IPS-NIHi11 (cell line): ENCODE measurements at places on chromosomes 1 and 21.

DNA sequence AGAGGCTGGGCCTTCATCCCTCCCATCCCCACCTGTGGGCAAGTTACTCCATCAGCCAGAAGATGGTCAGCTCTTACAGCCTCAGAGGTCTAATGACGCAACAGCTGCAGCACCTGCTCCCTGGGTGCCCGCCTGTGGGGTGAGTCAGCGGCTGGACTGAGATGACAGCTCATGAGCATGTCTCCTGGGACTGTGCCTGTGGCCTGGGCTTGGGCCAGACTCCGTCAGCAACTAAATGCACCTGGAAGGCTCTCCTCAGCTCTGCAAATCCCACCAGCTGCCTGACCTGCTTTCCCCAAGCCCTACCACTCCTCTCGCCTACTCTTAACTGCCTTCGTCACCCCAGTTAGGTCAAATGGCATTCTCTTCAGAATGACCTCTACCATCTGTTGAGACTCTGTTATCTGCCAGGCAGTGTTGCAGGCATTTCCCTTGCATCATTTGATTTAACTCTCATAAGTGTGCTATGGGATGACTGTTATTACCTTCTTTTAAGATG is 47.7 kb downstream of the ETS2 start:
- peak; percentile 33 for DNase-seq

- no peak for DNase-seq
Measured at GRCh38 chr1:61337037-61337436, 254.7 kb downstream of the NFIA start.

GRCh38 chr1:58905628-58906221 is 121.9 kb upstream of the JUN start:
- DNase-seq: no peak

- no peak for DNase-seq
Measured at GRCh38 chr1:61419657-61420056, 305.3 kb downstream of the TM2D1 start.

DNA sequence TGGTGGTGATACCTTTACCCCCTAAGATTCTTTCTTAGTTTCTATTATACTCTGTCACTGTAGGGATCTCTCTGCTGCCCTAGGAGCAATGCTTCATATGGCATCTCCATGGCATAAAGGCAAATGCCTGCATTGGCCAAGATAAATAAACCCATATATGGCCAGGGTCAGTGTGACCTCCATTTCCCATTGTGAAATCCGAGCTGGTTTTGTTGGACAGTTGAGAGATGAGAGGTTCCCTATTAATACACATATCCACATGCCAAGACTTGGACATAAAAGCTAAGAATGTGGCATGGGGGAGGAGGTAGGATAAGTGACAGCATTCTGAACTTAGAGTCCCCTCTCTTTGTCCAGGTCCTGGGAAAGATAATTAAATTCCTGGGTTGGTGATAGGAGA is 1.4 kb downstream of the TPM3 start:
- DNase-seq: no peak

- no peak for DNase-seq
Measured at GRCh38 chr1:67977756-67978155, 72.7 kb downstream of the DIRAS3 start.

GRCh38 chr1:86990826-86991225 is 76.4 kb downstream of the HS2ST1 start:
- DNase-seq: no peak

GRCh38 chr1:236904892-236905741 is 99.1 kb downstream of the MT1HL1 start:
- DNase-seq: no peak

DNA sequence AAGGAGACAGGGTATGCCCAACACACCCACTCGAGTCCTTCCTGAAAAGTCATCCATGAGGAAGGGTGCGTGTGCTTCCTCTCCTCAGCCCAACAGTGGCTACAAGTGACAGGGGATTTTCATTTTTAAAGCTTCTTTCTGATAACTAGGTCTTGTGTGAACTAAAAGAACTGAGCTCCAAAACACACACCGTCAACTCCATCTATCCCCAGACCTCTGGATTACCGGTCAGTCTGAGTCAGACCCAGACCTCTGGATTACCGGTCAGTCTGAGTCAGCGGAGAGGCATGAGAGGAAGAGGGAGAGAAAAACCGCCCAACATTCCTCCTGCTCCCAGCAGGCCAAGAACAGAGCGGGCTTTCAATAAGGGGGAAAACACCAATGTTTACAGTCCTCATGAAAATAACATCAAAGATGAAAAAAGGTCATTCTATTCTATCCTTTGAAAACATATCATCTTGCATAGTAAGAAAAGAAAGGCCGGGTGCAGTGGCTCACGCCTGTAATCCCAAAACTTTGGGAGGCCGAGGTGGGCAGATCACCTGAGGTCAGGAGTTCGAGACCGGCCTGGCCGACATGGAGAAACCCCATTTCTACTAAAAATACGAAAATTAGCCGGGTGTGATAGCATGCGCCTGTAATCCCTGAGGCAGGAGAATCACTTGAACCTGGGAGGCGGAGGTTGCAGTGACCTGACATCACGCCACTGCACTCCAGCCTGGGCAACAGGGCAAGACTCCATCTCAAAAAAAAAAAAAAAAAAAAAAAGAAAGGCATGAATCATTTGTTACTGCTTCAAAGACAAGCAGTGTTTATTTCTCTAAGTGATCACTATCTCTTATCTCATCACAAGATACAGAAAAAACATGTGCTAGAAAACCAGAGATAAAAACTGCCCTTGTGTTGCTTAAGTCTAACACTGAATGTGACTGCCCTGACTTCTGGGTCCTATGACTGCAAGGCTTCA is 3.4 kb downstream of the PTTG1IP start:
- no peak for DNase-seq

DNA sequence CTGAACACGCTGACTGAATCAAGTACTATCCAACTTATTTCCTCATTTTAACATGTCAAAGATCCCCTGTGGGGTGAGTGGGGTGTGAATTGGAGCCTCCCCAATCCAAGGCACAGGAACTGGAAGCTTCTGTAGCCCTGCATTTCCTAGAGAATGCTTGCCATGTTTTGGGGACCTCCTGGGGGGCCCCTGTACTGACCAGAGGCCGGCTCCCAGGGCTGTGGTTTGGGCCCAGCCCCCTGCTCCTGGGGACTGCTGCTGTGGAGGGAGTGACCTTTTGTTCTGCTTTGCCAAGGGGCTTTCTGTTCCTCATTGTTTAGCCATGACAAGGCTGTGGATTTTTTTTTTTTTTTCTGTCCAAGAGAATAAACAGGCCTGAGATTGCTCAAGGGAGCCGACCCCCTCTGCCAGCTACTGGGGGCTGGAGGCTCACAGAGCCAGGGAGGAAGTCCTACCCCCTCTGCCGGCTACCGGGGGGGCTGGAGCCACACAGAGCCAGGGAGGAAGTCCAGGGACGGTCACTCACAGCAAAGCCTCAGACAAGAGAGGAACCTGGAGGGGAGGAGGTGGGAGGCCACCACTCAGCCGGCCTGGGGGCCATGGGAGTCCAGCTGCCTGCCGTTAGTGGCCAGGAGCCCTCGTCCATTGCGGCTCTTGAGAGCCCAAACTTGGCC is 17.4 kb downstream of the TNFRSF1B start:
- DNase-seq: peak; percentile 37

DNA sequence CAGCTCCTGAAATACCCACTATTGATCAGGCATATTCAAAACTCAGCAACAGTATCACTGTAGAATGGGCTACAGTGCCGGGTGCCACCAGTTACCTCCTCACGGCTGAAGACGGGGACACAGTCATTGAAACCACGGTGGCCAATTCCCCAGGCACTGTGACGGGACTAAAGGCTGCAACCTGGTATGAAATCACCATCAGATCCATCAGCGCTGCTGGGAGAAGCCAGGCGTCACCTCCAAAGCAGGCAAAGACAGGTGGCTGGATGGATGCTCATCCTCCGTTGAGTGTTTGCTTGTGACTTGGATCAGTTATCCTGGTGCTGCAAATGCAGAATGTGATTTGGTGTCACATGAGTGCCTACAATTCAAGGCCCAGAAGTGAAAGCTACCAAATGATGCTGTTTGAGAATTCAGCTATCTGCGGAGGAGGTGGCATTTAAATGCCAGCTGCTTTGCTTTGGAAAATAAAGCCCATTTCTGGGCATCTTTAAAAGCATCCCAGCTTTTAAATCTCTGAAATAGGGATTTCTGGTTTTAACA is 5.1 kb downstream of the FNDC7 start:
- no peak for DNase-seq

- DNase-seq: no peak
Measured at GRCh38 chr1:29711582-29712283, 475.4 kb downstream of the PTPRU start.

GRCh38 chr1:148357037-148357436 is 126.1 kb downstream of the PPIAL4G start:
- no peak for DNase-seq

GRCh38 chr1:113292603-113293255 is 97.6 kb upstream of the MAGI3 start:
- DNase-seq: no peak

- peak; percentile 42 for DNase-seq
Measured at GRCh38 chr21:26964170-26964778, 2.6 kb downstream of the ADAMTS5 start.

- peak; percentile 3 for DNase-seq
Measured at GRCh38 chr21:46191686-46192575, 7.7 kb upstream of the SPATC1L start.

- DNase-seq: no peak
Measured at GRCh38 chr1:3676581-3677470, 24.5 kb downstream of the TP73 start.

- DNase-seq: no peak
Measured at GRCh38 chr1:161531986-161532643, 7.8 kb downstream of the HSPA6 start.

GRCh38 chr1:230153641-230154296 is 86.7 kb downstream of the GALNT2 start:
- no peak for DNase-seq

DNA sequence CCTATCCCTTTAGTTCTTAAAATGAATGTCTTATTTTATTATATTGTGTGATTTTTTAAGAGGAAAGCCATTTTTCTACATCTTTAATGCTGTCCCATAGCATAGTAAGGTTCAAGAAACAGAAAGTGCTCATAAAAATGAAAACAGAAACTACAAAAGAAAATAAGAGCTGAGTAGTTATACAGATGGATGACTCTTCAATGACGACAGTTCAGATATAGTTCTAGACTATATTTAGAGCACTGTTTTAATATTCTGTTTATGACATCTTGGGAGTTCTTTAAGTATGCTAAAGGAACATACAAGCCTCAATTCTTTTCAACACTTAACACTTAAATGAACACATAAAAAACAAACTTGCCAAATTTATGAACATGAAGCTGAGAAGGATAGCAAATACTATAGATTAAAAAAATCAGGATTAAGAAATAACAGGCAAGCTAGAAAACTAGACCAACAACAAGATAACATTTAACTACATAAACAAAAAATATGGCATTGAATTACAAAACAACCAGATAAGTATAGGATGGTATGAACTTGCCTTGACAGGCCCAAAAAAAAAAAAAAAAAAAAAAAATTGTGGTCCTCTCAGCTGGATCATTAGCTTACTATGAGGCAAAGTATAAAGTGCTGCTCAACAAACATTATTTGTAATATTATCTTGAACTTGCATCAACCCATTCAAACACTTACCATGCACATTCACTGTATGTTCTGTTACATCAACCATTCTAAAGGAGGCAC is 87.9 kb downstream of the ZZZ3 start:
- no peak for DNase-seq

DNA sequence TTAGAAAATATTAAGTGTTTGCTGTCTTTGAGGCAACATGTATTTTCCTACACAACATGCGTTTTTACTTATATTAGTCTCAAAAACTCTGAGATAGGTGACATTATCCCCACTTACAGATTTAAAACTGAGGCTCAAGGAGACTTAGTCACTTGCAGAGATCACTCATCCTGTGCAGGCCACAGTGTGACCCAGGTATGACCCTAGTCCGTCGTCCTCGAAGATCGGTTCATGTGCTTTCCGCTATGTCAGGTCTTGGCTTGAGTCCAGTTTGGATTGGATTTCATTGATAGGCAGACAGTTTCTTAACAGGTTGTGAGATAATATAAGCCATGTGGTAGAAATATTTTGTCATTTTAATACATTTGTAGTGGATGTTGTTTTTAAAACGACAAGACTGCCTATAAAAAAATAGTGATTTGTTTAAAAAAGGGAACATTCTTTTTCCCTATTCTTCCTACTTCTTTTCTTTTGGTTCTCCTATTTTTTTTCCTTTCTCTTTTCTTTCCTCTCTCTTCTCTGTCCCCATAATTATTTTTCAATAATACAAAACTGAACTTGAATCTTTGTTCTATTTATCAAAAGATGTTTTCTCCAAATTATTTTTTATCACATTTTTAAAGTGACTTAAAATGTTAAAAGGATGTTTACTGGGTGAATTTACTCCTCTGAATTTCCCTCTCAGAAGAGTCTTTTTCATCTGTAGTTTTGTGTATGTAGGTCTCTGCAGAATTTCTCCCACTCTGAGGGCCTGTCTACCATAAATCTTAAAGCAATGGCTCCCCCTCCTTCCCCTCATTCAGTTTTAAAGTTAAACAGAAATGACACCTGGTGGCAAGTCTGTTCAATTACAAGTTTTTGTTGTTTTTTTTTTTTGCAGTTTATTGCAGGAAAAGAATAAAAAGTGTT is 81.8 kb downstream of the PHTF1 start:
- peak; percentile 55 for DNase-seq

DNA sequence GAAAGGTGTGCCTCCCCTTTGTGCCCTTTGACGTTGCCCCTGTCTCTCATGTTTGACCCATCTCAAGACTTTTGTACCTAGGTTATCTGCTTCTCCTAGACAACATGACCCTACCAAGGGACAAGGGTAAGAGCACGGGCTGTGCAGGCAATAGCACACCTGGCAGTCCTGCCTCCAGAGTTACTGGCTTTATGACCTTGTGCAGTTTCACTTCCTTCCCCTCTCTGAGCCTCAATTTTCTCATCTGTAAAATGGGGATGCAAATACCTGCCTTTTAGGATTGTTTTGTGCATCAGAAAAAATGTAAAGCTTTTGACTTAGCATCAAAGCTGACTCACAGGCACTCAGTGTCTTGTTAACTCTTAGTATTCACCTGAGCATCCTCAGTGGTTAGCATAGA is 36.4 kb downstream of the ELK4 start:
- no peak for DNase-seq

GRCh38 chr1:72438270-72438669 is 155.9 kb upstream of the NEGR1 start:
- no peak for DNase-seq

DNA sequence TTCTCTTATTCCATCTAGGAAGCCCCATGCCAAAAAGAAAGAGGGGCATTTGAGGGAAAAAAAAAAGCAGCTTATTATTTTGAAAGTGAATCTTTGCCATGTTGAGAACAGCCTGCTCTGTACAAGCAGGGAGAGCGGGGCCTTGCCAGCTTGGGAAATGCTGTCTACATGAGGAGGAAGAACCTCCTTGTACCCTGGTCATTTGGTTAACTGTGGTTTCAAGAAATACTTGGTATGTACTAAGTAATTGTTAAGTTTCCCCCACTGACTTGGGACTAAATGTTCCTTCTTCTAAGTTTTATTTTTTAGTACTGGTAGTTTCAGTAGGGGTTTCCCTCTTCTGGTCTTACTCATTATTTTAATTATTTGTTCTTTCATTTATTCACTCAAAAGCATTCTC is 144.1 kb upstream of the HOOK1 start:
- no peak for DNase-seq

- DNase-seq: no peak
Measured at GRCh38 chr21:35198565-35198964, 149.5 kb upstream of the RUNX1 start.

- DNase-seq: no peak
Measured at GRCh38 chr1:162193221-162193620, 123.7 kb downstream of the NOS1AP start.

GRCh38 chr1:62997884-62998283 is 214.0 kb downstream of the ATG4C start:
- DNase-seq: no peak
